ENCODE measurements at places on chromosomes 2 and 18.
A peak's percentile ranks its signal among the peaks of the same experiment; 100 is the strongest.

- DNase-seq: no peak
Observed at GRCh38 chr2:99261242-99261641, 5.8 kb upstream of the LYG2 start.

DNA sequence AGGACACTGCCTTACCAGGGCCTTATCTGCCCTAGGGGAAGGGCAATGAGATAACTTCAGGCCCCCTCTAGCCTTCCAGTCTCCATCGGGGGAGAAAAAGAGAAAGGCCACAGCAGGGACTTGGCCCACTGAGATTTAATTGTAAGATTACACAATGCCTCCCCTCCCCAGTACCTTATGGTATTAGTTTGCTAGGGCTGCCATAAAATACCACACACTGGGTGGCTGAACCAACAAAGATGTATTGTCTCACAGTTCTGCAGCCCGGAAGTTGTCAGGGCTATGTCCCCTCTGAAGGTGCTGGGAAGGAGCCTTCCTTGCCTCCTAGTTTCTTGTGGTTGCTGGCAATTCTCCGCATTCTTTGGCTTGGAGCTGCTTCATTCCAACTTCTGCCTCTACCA, 34.8 kb upstream of the SPATA3 start:
- DNase-seq: no peak

- no peak for DNase-seq
Observed at GRCh38 chr2:26438926-26439325, 37.2 kb downstream of the DRC1 start.

DNA sequence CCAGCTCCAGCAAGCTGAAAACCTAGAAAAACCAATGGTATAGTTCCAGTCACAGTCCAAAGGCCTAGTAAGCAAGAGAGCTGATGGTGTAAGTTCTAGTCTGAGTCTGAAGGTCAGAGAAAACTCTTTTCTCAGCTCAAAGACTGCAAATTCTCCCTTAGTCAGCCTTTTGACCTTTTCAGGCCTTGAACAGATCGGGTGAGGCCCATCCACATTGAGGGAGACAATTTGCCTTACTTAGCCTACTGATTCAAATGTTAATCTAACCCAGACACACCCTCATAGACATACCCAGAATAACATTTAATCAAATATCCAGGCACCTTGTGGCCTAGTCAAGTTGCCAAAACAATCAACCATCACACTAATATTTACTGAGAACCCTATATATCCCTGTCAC, 110.8 kb upstream of the KCNJ3 start:
- DNase-seq: no peak

DNA sequence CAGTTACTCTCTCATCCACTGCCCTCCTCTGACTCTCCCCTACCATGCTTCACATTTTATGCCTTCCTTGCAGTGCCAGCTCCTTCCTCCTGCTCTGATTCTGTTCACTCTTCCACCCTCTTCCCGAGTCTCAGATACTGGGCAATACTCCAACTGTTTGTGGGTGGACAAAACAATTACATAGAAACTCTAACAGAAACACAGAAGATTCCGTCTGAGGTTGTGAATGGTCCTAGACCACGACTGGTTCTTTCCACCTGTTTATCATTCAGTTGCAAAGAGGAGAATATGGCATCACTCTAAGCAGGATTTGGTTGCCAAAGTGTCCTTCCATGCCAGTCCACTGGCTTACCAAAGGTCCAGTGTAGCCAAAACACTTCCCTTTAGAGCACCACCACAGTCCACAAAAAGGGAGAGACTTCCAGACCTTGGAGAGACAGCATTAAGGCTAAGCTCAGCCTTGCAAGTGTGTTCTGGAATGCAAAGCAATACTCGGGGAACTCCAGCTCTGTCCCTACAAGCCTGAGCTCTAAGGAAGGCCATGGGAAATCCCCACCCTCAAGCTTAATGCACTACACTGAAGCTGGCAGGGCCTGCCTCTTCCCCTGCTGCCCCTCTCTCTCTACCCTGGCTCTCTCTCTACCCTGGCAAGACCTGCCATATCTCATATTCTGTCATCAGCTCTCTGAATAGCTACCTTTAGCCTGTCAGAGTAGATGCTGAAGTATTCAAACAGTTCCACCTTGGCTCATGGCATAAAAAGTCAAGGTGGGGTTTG, 33.6 kb upstream of the RND3 start:
- DNase-seq: no peak

GRCh38 chr2:218884519-218884918, 3.9 kb downstream of the WNT10A start:
- DNase-seq: no peak

DNA sequence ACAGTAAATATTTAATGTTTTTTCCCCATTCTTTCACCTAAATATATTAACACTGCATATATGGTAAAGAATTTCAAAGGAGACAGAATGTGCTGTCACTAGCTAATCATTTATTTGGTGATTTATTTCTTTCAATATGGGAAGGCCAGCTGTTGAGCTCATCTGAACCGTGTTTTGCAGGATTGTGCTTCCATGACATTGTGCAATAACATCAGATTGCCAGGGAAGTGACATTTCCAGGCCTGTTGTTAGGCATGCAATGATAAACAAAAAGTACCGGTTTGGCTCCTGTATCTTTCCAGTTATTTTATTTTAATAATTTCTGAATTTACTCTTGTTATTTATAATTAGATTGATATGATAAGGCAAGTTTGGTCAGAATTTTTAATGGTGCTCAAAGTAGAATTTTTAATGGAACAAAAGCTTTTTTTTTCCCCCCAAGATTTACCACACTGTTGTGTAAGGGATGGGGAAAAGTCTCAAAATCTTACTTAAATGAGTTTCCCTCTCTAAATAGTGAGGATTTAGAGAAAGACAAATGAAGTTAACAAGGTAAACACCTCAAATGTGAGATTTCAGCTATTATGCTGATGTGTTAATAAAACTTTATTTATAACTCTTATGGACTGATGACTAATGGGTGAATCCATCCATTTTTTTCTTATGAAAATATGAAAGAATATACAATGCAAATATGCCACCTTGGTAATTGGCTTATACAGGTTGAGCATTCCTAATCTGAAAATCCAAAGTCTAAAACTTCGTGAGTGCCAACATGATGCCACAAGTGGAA, 52.7 kb downstream of the MALT1 start:
- no peak for DNase-seq

GRCh38 chr2:177726931-177727348, 334.4 kb downstream of the AGPS start:
- peak; percentile 55 for DNase-seq

GRCh38 chr2:174428214-174428613, 32.7 kb downstream of the SCRN3 start:
- DNase-seq: no peak

GRCh38 chr2:238053191-238053776, 7.5 kb upstream of the SCLY start:
- DNase-seq: no peak

DNA sequence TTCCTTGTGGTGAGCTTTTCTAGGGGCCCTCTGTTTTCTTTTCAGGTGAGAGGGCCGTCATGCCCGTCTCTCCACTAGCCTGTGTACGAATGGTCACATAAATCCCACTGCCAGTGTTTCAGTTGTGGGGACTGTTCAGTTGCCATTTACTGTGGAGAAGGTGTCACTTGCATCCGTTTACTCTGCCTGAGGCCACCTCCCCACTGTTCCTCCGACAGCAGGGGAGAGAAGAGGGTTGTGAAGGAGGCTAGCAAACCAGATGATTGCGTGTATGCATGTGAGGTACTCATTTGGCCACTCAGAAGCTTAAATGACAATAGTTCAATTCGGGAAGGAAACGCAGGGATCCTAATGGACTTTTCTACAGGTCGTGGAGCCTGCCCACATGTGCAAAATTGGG, 3.3 kb downstream of the MTCL1 start:
- DNase-seq: no peak

- no peak for DNase-seq
Observed at GRCh38 chr2:174614261-174614660, 16.7 kb upstream of the WIPF1 start.

DNA sequence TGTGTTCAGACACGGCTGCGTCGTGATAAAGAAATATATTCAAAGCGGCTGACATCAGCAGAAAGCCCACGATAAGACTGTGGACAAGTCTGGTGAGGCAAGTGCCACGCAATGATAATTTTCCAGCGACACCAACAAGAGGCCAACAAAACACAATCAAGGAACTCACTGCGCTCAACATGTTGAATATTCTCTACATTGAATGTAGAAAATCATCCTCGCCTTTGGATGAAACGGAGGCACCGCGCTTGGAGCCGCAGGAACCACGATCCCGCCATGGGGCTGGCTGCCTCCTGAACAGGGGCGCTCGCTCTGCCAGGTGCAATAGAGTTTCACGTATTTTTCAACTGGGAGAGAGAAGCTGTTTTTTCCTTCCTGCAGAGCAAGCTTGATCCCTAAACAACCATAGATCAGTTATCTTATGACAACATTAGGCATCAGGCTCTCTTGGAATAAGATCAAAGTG, 220.3 kb downstream of the ATAD2B start:
- no peak for DNase-seq

Data from forelimb muscle (tissue), 1 donor.